Stimulated activated CD4-positive, alpha-beta T cell treated with anti-CD3 and anti-CD28 coated beads, TNF-alpha, amount 100 ng/mL, for 1 hour (primary cell): ENCODE measurements at places on chromosomes 2 and 18.

DNA sequence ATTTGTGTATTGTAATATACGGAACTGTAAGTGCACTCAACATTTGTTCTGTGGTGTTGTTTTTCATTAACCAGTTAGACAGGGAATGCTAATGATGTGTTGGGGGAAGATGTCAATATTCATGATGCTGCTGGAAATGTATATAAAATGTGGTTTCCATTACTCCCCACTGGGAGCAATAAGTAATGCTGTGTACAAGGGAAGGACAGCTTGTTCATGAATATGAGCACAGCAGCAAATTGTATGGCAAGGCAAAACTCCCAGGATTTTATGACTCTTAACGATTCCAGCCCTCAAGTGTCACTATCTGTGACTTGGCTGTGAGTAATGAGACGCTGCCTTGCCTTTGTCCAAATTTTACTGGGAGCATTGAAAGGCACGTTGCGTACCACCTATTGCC lies 312.4 kb upstream of the DDX18 start:
- DNase-seq: no peak

DNA sequence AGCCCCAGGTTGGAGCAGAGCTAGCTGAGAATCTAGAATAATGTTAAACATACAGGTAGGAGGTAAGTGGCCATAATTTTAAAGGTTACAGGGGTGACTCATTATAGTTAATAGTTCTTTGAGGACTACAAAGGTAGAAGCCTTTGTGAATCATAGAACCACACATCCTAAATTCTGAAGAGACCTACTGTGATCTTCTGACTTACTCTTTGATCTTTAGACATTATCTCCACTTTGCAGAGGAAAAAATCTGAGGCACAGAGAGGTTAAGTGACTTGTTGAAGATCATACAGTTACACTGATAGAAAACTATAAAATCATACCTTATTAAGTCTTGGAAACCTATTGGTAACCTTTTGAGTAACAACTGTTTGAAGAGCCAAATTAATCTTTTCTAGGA lies 1051.3 kb upstream of the NRXN1 start:
- DNase-seq: no peak

DNA sequence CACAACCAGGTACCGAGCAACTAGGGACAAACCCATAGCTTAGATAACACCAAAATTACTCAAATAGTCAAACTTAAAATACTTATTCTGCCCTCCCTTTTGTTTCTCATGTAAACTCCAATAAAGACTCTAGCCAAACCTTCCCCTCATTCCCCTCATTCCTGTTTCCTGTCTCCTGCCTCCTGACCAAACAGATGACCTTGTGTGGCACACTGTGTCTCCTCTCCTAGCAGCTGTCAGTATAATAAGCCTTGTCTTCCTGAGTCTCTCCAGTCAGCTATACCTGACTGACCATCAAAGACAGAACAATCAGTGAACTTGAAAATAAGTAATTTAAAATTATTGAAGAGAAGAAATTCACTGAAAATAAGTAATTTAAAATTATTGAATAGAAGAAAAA lies 14.3 kb downstream of the SULT1C4 start:
- no peak for DNase-seq

DNA sequence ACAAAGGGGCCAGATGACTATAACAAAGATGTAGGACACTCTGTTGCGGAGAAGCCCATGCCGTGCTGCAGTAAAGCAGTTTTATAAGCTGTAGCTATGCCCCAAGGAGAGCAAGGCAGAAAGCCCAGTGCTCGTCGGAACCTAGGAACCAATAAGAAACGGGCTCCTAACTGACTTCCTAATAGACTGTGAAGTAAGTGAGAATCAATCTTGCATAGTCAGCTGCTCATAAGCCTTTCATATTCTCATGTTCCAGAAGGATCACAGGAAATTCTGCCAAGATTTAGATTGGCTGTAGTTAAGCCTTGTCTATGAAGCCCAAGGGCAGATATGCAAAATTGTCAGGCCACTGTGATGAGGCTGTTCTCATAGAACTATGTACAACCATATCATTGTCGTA lies 98.4 kb downstream of the RTTN start:
- DNase-seq: no peak

GRCh38 chr2:16003809-16004208 lies 63.5 kb downstream of the MYCN start:
- DNase-seq: no peak

DNA sequence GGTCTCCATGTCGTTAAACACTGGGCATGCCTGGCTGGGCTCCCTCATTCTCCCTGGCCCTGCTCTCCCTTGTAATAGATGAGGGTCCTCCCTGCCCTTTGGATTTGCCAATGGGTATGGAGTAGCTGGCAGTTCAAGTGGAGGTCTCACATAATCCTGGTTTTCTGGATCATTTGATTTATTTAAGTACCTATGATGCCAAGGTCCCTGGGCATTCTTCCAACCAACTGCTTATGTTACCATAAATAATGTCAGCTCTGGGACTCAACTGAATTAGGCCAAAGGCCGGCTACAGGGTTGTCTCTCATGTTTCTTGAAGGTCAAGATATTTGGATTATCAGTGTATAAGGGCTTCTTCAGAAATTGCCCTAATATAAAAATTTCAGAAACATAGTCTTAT lies 104.9 kb upstream of the LYPD6 start:
- DNase-seq: no peak

GRCh38 chr2:210224591-210224940 lies 681 bp downstream of the ACADL start:
- no peak for DNase-seq

GRCh38 chr2:42862669-42863185 lies 70.3 kb upstream of the HAAO start:
- no peak for DNase-seq

- DNase-seq: no peak
Measured at GRCh38 chr2:150607390-150607811, 119.9 kb upstream of the RND3 start.

GRCh38 chr2:218281449-218281848 lies 10.9 kb downstream of the TMBIM1 start:
- DNase-seq: no peak

DNA sequence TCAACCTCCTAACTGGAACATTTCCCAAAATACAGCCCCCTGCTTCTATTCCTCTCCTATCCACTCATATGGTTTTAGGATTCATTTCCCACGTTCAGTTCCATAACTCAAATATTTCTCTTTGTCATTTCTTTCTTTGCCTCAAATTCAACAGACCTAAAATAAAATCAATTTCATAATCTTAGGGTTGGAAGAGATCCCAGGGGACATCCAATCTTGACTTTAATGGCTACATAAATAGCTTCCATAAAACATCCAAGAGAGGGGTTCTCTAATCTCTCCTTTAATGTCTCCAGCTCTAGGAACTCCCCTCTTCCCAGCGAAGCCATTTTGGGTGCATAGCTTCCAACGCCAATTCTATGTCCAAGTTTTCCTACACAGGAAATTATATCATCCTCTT lies 33.8 kb downstream of the RBKS start:
- no peak for DNase-seq

DNA sequence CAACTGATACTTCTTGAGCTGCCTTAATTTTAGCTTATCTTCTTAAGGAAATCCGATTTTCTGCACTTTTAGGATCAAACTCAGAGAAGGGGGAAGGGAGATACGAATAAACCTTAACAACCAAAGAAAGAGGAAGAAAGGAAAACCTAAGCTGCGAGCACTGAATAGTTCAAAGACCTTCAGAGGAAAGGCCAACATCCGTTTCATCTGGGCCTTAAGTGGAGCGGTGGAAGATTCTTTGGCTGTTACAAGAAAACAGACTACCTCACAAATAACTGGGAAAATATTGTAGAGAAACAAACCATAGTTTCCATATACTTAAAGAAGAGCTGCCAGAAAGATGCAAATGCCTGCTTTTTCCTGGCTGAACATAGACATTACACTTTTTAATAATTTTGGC lies 43.6 kb downstream of the VIT start:
- DNase-seq: no peak

DNA sequence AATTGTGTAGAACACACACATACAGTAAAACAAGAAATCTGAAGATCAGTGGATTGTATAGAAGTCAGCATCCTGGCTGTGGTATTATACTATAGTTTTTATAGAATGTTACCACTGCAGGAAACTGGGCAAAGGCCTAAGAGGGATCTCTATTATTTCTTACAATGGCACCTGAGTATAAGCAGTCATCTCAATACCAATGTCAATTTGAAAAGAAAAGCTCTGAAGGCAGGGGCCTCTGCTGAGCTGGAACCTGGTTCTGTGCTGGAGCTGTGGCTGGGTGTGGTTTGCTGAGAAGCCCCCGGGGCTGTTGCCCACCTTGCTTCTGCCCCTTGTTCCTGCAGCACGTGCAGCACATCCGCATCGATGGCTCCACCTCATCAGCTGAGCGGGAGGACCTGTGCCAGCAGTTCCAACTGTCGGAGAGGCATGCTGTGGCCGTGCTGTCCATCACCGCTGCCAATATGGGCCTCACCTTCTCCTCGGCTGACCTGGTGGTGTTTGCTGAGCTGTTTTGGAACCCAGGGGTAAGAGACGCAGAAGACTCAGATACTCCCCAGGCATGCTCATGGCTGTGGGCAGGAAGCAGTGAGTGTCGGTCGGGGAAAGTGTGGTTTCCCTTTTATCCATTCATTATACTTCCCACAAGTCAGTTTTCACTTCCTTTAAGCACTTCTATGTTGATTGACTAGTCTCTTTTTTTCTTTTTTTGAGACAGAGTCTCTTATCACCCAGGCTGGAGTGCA lies 23.5 kb upstream of the RPL37A start:
- no peak for DNase-seq

- no peak for DNase-seq
Measured at GRCh38 chr2:130374587-130375290, 18.9 kb downstream of the PTPN18 start.

- DNase-seq: no peak
Measured at GRCh38 chr18:78352910-78353309, 626.7 kb upstream of the SALL3 start.
